Stimulated activated CD8-positive, alpha-beta memory T cell treated with anti-CD3 and anti-CD28 coated beads, Interleukin-12 subunit alpha, Interleukin-12 subunit beta, amount 100 ng/mL, for 1 hour (primary cell): ENCODE measurements at places on chromosomes 2 and 18.

GRCh38 chr2:16861530-16861929, 195.9 kb upstream of the CYRIA start:
- no peak for DNase-seq

DNA sequence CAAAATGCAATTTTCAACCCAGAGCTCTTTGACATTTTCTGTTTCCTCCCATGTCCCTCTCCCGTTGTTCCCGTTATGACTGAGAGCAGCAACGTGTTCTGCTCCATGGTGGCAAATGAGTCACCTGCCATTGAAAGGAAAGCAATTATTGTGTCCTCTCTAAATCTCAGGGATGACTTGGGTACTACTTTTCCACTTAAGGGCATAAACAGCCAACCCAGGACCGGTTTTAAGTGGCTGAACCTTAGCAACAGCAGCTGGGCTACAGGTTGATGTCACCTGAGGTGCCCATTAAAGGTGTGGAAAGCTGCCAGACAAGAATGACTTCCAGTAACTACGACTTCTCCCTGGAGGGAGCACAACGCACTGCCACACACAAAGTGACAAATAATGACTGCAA, 236.8 kb downstream of the NCKAP5 start:
- no peak for DNase-seq

DNA sequence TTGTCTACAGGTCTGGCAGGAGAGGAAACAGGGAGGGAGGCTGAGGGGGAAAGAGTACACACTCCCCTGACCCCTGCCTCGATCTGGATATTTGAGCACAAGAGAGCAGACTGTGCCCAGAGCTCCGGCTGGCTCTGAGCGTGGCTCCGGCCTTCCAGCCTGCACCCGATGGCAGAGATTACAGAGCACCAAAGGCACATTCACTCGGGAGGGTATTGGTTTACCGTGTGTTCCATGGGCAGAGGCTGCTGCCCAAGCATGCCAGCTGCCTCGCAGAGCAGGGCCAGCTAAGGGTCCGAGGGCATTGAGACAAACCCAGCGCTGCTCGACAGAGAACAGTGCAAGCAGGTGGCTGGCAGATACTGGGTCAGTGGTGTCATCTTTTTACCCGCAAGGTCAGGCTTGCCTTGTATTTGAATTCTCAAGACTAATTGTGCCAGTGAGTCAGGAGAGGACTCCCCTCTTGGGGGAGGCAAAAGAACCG, 132.2 kb downstream of the TNS1 start:
- DNase-seq = no peak

- DNase-seq = no peak
Observed at GRCh38 chr2:10863837-10864236, 47.9 kb upstream of the KCNF1 start.

DNA sequence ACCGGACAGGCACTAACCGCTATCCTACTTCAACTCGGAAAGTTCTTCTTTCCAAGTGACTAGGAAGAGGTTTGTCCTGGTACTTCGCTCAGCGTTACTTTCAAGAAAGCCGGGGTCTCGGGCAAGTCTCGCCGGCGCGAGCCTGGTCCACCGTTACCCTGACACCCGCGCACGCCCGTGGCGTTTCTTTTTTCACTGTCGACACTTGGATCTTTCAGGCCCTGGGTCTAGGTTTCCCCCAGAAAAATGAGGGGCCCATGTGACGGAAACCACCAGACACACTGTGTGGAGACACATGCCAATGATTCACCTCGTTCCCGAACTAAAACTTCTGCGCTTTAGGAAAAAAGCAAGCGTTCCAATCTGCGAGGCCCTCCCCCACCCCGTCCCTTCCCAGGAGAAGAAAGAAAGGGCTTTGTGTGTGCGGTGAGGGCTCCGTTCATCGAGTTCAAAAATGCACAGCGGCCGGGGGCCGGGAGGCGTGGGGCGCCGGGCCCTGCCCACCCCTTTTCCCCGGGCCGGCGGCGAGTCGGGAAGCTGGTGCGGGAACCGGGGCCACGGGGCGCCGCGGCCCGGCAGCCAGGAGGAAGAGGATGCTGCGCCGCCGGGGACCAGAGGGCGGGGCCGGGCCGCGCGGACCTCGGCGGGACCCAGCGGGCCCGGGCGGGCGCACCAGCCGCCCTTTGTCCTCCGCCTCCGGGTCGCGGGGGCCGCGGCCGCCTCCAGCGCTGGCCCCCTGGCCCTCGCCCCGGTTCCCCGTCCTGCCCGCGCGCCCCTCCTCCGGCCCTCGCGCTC, 2.6 kb downstream of the ZNF521 start:
- DNase-seq = no peak

- DNase-seq = no peak
Observed at GRCh38 chr18:24910221-24910620, 441.7 kb downstream of the ZNF521 start.

DNA sequence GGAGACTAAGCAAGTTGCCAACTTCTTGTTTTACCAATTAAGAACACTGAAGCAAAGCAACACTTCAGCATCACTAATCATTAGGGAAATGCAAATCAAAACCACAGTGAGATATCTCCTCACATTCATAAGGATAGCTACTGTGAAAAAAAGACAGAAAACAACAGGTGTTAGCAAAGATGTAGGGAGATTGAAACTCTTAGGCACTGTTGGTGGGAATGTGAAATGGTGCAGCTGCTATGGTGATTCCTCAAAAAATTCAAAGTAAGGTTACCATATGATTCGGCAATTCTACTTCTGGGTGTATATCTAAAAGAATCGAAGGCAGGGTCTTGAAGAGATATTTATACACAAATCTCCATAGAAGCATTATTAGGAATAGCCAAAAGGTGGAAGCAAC, 8.6 kb upstream of the PRKD3 start:
- no peak for DNase-seq

- DNase-seq = peak; percentile 66
Observed at GRCh38 chr2:174748948-174749347, 15.3 kb downstream of the CHRNA1 start.
